ENCODE measurements at places on chromosomes 6 and 20. TPM values are rescaled to one million over a fixed set of nuclear protein-coding genes. Genes with fewer than 3 reads are reported as not detected.

HNF4A gene
- polyA plus RNA-seq, result not detected

BPIFB1 gene
- not detected for polyA plus RNA-seq

GSTA1 gene
- polyA plus RNA-seq, result not detected

PCK1 gene
- not detected for polyA plus RNA-seq

OOEP gene
- polyA plus RNA-seq, result 1.1 TPM

RIN2 gene
- not detected for polyA plus RNA-seq

AVP gene
- polyA plus RNA-seq, result not detected

ZFP57 gene
- polyA plus RNA-seq, result 1.0 TPM

TMEM14B gene
- polyA plus RNA-seq, result 206 TPM

TRDN gene
- polyA plus RNA-seq, result not detected

NOX3 gene
- not detected for polyA plus RNA-seq

RAB44 gene
- not detected for polyA plus RNA-seq

SNPH gene
- polyA plus RNA-seq, result 0.97 TPM

MYL9 gene
- polyA plus RNA-seq, result not detected

CENPW gene
- polyA plus RNA-seq, result 4.6 TPM

All from CD4-positive, CD25-positive, alpha-beta regulatory T cell (primary cell).